ENCODE measurements at places on chromosomes 7 and 10.

- no peak for DNase-seq
Measured at GRCh38 chr7:2049782-2050510, 182.8 kb downstream of the MAD1L1 start.

DNA sequence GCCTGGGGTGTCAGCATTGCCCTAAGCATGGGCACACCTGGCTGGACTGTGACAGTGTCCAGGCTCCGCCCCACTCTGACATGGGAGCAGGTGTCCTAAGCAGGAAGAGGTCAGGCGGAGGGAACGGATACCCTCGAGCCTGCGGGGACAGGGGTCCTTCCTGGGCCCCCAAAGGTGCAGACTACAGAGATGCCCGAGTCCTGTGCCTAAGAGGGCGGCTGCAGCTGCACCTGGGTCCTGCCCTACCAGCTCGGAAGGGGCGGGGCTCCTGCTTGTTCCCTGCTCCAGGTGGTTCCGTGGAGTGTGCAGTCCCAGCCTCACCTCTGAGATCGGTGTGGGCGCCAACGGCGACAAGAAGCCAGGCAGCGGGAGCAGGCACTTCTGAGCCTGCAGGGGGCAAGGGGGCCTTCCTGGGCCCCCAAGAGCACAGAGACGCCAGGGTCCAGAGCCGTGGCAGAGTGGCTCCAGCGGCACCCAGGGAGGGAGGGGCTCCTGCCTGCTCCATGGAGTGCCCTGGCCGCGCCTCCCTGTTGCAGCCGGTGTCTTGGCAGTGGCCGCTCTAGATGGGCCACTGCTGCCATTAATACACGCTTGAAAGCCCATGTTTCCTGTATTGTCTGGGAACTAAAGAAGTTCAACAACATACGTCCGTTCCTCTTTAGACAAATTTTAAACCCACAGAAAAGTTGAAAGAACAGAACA lies 64.5 kb upstream of the CACNA2D1 start:
- DNase-seq = no peak

DNA sequence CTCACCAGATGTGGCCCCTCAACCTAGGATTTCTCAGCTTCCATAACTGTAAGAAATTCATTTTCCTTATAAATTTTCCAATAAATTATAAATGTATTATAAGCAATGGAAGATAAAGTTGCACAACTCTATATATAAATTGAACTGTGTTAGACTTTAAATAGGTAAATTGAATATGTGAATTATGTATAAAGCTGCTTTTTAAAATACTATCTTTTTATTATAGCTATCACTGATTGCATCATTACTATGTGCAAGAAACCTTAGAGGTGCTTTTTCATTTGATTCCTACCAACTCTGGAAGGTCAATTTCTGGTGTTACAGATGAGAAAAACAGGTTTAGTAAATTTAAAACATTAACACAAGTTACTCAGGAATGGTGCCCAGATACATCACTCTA lies 8.4 kb downstream of the MTERF1 start:
- no peak for DNase-seq

- DNase-seq = no peak
Measured at GRCh38 chr7:37718585-37718984, 35.0 kb downstream of the GPR141 start.

GRCh38 chr10:124892031-124892430 lies 49.9 kb upstream of the ZRANB1 start:
- DNase-seq = no peak
